ENCODE measurements at places on chromosomes 11 and 22.

- DNase-seq: no peak
Observed at GRCh38 chr11:10764412-10764811, 13.4 kb downstream of the CTR9 start.

DNA sequence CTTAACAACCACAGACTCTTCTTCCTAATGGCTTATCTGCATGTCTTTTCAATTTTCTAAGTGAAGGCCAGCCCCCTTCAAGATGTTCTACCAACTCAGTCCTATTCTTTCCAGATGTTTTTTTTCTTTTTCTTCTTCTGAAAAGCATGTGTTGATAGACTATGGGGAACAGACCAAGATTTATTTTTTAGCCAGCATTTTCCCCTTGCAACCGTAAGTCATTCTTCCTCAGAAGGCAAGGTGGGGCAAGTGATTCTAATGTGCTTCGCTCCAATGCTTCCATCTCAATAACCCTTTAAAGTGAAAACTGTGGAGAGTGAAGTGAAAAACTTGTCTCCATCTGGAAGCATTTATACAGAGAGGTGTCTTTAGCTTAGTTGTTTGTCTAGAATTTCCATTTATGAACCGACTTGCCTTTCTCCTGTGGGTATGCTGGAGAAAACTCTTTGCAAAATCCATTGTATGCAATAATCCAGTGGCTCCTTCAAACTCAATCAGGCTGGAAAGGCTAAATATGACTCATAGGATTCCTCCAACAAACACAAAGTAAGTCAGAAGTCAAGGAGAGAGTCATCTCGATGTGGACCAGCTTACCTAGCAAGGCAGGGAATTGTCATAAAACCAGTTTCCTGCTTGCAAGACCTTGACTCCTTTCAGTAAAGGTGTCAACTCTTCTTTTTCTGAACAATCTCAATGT is 83.7 kb downstream of the MAML2 start:
- no peak for DNase-seq

DNA sequence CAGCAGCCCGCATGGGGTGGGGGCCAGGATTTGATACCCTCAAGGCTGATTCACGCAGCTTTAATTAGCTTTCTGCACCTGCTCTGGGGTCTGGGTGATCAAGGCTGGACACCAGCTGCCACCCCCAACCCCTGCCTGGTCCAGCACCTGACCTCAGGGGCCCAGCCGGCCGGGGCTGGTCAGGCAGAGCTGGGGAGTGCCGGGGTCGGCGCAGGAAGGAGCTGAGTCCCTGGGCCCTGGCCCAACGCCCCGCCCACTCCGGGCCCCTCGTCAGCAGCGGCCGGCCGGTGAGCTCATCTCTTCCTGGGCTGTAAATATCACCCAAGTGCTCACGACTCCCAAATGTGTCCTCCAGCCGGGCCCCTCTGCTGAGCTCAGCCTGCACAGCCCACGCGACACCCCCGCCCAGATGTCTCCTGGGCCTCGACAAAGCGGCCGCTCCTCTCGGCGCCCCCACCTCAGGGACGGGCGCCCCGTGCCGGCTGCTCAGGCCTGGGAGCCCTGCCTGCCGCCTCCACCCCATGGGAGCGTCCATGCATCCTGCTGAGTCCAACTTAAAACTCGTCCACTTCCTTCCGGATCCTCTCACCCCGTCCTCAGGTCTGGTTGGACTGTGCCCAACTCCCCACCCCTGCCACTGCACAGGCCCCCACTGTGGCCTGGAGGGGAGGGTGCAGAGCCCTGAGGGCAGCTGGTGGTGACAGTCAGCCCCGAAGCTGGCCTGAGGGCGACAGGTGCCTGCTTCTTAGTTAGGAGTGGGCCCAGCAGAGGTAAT is 29.0 kb downstream of the RTN4R start:
- no peak for DNase-seq

DNA sequence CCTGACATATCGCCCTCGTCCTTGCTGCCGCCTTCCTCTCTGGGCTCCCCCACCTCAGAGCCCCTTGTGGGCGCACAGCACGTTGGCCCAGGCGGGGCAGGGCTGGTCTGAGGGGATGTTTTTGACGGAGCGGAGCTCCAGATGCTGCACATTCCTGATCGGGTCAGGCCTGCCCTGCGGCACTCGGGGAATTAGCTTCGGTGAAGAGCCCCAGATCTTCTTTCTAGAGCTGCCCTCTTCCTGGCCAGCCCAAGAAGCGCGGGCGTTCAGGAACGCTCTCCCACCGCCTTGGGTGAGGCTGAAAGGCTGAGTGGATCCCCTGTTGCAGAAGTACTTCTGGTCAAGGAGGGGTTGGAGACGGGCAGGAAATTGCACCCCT is 12.1 kb downstream of the YPEL4 start:
- DNase-seq: no peak

GRCh38 chr11:118953265-118953664 is 2.8 kb upstream of the UPK2 start:
- DNase-seq: no peak

GRCh38 chr11:12223771-12224536 is 113.6 kb downstream of the MICAL2 start:
- DNase-seq: no peak

- DNase-seq: no peak
Observed at GRCh38 chr11:33667819-33668467, 32.7 kb downstream of the C11orf91 start.

DNA sequence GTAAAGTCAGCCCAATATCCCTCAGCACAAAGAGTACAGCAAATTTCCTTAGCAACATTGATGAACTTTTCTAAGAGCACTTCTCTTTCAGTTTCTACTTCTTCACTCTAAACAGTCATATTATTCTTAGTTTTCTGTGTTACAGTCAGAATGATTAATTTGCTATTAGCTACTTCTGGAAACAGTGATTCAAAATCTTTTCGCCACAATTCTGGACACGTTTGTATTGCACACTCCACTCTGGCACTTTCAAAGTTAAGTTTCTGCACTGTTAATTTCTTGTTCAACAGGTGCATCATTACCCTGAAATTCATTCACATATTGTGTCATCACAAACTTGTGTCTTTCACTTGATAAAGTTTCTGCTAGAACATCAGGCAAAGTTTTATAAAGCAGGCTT is 22.5 kb downstream of the ABTB2 start:
- no peak for DNase-seq

- no peak for DNase-seq
Observed at GRCh38 chr22:26565181-26565580, 24.8 kb downstream of the TPST2 start.

- DNase-seq: no peak
Observed at GRCh38 chr11:128565881-128566280, 21.5 kb downstream of the ETS1 start.

DNA sequence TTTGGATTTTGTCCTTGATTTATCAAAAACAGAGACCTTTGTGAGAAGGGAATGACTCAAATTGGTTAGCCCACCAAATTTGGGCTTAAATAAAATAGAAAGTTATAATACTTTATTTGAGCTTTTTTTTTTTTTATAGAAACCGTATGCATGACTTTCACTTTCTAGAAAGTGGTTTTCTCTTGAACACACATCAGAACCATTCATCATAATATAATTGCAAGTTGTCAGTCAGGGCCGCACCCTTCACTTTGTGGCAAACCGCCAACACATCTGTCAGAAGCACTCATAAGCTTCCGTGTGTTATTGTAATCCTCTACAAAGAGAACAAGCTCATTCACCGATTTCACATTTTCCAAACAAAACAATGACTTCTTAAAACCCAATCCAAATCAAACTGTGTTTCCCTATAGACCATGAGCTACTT is 76.1 kb downstream of the SOX6 start:
- peak; percentile 23 for DNase-seq

DNA sequence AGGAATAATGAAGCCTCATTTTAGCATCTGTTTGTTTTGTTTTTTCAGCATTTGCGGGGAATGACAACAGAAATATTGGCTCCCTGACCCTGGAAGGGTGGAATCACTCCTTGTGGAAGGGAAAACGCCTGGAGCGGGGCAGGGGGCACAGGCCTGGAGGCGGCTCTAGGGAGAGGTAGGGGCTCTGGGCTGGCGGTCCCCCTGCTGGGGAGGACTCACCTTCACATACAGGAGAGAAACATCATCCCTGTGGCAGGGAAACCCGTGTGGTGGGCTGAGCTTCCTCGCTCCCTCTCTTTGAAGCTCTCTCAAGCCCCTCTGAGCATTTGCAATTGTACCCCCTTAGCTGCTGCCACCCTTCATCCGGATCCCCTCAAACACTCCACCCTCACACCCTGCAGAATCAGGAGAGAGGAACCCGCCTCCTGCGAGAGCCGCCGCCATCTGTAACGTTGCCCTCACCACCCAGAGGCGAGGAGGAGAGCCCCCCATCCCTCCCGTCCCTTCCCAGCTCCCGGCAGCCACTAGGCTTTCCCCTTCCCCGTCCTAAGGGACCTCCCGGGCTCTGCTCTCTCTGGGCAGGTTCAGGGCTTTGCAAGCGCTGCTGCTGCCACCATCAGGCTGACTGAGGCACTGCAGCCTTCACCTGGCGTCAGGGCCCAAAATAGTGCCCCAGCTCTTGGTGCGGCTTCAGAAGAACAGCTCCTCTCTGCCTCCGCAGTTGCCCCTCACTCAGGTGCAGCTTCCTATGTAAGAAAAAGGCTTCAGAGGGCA is 10.4 kb downstream of the KIRREL3 start:
- peak; percentile 16 for DNase-seq

DNA sequence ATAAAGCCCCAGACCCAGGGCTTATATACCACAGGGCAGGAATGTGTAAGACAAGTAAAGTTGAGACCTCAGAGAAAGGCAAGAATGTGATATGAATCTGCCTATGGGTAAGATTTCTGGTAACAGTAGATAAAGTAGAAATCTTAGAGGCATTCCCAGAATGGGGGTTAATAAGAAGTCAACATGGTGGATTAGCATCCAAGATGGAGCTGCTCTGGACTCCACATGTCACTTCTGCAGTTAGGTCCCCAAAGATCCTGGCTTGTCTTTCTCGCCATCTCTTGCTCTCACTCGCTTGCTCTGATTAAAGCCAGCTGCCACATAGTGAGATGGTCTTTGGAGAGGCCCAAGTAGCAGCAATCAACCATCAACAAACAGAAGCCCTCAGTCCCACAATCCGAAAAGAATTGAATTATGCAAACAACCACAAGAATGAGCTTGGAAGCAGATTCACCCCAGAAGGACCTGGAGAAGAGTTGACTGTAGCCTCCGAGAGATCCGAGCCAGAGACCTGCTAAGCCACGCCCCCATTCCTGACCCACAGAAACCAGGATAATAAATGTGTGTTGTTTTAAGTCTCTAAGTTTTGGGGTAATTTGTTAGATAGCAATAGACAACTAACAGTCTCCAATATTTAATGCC is 5.4 kb upstream of the C11orf86 start:
- DNase-seq: no peak

- peak; percentile 41 for DNase-seq
Observed at GRCh38 chr22:28855355-28856094, 27.8 kb upstream of the ZNRF3 start.

DNA sequence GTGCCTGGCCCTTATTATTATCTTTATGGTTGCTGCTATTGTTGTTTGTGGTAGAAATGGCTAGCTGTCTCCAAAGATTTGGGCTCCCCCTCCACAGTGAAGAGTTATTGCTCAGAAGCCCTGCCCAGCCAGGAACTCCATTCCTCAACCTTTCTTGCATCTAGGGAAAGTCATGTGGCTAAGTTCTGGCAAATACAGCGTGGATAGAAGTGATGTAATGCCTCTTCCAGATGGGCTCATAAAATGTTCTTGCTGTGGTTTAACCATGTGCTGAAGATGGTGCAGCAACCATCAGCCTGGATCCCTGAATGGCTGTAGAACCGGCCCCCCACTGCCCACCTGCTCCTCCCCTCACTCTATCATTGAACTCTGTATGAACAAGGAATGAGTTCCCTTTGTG is 203.5 kb upstream of the E2F8 start:
- DNase-seq: no peak

DNA sequence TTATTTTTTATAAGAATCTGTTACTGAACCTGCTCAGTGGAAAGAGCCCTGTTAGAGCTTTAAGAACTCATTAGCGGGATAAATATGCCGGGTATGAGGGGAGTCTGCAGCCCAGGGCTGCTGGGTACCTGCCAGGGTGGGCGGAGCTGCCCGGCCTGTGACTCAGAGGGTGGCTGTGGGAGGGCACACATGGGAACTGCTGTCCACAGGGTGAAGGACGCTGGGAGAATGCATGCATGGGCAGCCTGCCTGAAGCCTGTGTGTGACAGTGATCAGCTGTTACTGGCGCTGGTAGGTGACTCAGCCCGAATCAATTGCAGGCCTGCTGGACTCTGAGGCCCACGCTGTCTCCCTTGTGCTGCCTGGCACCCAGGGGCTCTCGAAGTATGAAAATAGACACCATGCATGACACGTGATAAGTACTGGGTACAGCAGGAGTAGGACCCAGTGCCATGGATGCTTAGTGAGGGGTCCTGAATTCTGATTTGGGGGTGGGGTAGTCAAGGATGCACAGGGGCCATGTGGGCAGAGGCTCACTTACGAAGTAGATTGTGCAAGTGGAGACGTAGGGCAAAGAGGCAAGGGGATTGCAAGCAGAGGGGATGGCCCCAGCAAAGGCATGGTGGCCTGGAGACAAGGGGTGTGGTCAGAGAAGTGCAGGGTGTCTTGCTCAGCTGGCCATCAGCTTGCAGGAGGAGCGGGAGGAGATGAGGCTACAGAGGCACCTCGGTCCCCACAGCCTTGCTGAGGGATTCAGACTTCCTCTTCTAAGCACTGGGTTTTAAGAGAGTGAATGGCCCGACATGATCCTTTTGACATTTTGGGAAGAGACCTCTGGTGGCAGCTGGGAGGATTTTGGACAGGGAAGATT is 36.5 kb downstream of the GRIK4 start:
- peak; percentile 7 for DNase-seq

DNA sequence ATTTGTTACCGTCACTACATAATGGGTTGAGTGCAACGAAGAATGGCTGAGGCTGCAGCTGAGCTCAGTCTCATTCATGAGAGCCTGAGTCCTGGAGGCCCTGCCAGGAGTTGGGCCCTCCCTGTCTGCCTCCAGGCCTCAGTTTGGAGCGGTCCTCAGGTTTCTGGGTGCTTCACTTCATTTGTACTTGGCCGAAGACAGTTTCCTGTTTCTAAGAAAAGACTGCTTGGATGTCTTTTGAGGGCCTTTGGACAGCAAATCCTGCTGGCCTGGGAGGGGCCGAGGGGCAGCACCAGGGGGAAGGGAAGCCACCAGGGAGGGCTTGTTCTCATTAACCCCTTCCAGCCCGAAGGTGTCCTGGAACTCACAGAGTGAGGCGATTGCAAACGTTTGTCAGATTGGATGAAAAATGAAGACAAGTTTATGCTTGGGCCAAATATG is 163.1 kb downstream of the ETS1 start:
- DNase-seq: no peak

DNA sequence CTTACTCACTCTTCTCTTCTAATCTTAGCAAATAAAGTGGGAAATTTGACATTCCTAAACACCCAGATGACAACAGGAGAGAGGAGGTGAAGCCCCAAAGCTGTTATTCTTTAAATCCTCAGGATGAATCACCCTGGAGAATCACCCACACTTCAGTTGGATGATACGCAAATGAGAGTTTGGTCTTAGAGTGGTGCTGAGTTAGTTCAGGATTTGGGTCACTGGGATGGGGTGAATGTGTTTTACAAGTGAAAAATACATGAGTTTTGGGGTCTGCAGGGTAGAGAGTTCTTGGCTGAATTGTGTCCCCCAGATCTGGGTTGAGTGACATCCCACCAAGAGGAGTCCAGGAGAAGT is 117.2 kb downstream of the GGTLC2 start:
- DNase-seq: no peak

GRCh38 chr11:82636615-82637014 is 97.0 kb downstream of the FAM181B start:
- DNase-seq: no peak

- no peak for DNase-seq
Observed at GRCh38 chr11:13076961-13077360, 67.8 kb downstream of the RASSF10 start.
